ENCODE measurements at places on chromosomes 7 and 10. TPM values are rescaled to one million over a fixed set of nuclear protein-coding genes. Genes with fewer than 3 reads are reported as not detected.

ZNF22 gene
- total RNA-seq: 52.9 TPM

FANK1 gene
- 0.22 TPM for total RNA-seq

CCDC6 gene
- total RNA-seq: 41.0 TPM

UNC5B gene
- 8.4 TPM for total RNA-seq

AOC1 gene
- total RNA-seq: not detected

WAPL gene
- total RNA-seq: 27.0 TPM

SNX10 gene
- 11.8 TPM for total RNA-seq

All from K562 (cell line).